Glutamatergic neuron (in vitro differentiated cells): ENCODE measurements at places on chromosomes 2 and 18. TPM values are rescaled to one million over a fixed set of nuclear protein-coding genes. Genes with fewer than 3 reads are reported as not detected.

GRCh38 chr2:17804358-17804757, 11.9 kb upstream of the MSGN1 start:
- no peak for DNase-seq

GRCh38 chr18:64380117-64380516, 231.2 kb upstream of the LINC00305 start:
- no peak for DNase-seq

The SULT1C4 gene
- total RNA-seq, result 1.6 TPM

DNA sequence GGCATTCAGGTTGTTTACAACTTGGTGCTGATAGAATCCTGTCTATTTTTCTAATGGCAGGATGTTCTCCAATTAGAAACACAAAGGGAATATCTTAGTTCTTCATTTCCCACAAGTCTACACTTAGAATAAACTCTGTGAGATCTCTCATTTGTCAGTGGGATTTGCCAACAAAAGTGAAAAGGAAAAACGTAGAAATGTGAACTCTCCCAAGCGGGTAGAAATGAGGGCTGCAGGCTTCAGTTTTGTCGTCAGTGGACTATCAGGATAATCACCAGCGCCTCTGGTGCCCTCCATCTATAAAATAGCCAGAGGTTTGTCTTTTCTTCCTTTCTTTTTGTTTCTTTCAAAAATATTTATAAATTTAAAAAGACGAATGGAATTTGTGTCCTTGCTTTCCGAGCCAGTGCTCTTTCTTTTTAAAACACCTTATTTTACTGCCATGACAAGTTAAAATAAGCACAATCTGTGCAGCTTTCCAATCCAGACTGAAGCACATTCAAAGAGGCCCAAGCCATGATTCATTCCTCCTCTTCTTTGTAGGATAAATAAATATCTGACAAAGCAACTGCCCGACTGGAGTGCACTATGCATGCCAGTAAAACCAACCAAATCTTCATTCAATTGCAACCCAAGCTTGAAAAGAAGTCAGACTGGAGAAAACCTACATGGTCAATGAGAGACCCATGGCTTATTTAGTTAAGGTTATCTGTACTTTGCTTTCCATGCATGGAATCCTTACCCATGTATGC, 185.8 kb downstream of the ANKRD44 start:
- no peak for DNase-seq

DNA sequence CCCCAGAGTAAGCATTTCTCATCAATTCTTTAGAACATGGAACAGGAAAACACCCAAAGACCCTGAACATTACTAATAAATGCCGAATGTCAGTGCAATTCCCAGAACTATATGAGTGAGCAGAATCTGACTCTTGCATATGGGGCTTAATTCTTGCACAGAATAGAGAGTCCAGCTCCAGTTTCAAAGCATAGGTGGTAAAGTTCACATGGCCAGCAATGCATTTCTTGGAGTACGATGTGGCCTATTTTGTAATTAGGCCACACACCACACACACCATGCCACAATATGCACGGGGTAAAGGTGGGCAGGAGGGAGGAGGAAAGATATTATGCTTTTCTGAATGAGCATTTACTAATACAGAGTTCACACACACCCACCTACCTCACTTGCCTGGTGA, 56.5 kb downstream of the PLA2R1 start:
- DNase-seq, result no peak

DNA sequence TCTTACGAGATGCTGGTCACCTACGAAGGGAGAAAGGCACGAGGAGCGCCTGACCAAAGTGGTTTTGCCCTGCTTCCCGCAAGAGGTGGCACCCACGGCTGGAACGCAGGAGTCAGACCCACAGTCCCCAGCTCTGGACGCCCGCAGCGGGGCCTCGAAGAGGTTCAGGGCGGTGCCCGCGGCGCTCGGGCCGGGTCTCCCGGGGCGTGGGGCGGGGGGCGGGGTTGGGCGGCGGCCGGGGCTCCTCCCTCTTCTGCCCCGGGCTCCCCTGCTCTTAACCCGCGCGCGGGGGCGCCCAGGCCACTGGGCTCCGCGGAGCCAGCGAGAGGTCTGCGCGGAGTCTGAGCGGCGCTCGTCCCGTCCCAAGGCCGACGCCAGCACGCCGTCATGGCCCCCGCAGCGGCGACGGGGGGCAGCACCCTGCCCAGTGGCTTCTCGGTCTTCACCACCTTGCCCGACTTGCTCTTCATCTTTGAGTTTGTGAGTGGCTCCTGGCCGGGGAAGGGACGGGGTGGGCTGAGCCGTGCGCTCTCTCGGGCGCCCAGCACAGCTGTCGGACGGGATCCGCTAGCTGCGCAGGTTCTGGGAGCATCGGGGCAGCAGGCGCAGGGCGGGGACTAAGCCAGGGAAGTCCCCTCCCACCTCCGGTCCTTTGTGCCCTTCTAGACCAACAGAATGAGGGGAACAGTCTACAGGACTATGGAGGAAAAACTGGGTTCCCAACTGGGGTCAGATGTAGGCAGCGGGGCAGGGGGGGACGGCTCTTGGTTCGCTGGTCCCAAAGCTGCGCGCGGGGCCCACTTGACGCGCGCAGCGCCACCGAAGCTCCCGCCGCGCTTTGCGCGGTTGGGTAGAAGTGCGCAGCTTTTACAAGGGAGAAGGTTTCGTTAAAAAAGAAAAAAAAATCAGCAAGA, at the start of gene MAL:
Gene MAL (plus strand): TSS at position 303 of the 914 bp plus-strand sequence. CDS start 85 bp downstream, at position 388.
- peak; percentile 71 for DNase-seq

DNA sequence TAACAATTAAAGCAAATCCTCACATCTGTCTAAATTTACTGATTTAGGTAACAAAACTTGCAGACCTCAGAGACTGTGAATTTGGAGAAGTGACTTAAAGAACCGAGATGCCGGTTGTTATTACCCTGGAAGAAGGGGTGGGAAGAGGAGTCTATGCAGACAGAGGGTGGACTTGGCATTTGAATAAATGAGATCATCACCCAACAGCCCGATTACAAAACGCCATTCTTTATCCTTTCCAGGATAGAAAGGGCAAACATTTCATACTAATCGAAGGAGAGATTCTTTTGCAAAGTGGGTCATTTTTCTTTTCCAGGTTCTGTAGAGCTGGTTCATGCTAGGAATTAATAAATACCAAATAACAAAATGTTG, 73.1 kb upstream of the TPO start:
- no peak for DNase-seq

The OTX1 gene
- 0.15 TPM for total RNA-seq

GRCh38 chr2:173286153-173286809, 68.4 kb upstream of the CDCA7 start:
- DNase-seq, result no peak

The CDKL4 gene
- not detected for total RNA-seq

The RIT2 gene
- total RNA-seq, result not detected

DNA sequence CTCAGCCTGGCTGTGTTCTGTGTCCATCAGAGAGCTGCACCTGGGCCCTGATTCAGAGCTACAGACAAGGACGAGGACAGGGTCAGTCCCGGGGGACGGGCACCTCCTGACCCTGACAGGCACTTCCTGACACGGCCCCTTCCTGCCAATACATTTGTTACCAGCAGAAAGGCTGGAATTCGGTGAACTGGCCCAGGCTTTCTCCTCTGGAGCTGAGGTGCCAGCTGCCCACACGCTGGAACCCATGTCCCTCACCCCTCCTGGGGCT, 12.3 kb upstream of the ZNF519 start:
- no peak for DNase-seq

DNA sequence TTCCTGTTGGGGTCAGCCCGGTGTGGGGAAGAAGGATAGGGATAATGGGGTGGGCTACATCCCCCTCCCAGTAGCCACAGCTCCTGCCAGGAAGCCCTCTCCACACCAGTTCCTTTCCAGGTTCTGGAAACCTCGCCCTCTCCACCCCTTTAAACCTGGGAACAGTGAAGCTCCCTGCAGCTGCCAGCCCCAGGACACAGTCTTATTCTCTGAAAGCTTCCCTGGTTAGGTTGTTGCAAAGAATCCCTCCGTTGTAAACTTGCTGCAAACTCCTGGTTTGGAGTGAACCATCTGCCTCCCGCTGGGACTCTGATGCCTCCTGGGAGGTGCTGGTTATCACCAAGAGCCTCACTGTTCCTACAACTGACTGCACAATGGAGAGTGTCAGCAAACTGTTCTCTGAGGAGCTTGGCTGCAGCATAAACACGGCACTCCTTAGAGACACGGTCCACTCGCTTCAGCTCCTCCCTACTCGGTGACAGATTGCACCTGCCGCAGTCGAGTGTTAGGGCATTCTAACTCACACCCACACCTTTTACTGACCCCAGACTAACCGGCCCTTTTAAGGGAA, 261.8 kb upstream of the RAB6C start:
- no peak for DNase-seq

The DSC2 gene
- 31.4 TPM for total RNA-seq

The INPP5D gene
- total RNA-seq, result 2.2 TPM

- no peak for DNase-seq
Observed at GRCh38 chr2:16871411-16871810, 205.8 kb upstream of the CYRIA start.

DNA sequence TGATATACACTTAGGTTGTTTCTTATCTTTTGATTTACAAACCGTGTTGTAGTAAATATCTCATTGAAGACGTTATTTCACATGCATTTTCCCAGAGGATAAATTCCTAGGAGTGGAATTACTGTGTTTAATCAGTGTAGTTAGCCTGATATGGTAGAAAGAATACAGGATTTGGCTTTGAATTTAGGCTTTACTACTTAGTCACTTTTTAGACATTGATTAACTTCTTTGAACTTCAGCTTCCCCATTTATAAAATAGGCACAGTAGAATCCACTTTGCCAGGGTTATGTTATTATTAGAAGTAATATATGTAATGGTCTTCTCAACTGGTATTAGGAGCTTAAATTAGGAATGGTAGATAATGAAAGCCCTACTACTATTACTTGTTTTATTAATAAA, 27.4 kb downstream of the PSMD14 start:
- DNase-seq, result no peak

The SRD5A2 gene
- total RNA-seq, result not detected

DNA sequence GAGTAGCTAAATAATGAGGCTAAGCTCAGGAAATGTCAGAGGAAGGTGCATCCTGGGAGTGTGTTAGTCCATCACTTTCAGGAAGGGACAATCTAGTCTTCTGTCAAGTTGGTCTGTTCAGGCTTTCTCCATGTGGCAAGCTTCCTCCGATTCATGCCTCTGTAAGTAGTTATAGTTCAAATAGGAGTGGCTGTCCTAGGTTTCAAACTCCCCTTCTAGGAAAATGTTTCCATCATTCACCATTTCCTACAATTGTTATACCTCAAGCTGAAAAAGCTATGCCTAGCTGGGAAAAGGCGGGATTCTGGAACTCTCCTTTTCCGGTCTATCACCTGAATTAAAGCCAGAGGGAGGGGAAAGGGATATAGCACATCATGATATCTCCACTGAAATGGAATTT, 287.7 kb upstream of the ZSWIM2 start:
- no peak for DNase-seq

GRCh38 chr2:5412001-5412400, 280.2 kb upstream of the SOX11 start:
- DNase-seq, result peak; percentile 45

The SKOR2 gene
- total RNA-seq, result 6.7 TPM

- no peak for DNase-seq
Observed at GRCh38 chr2:101469863-101470262, 5.0 kb downstream of the RFX8 start.

GRCh38 chr2:164388511-164388910, 232.8 kb downstream of the GRB14 start:
- no peak for DNase-seq

The FOXI3 gene
- total RNA-seq, result 0.34 TPM

DNA sequence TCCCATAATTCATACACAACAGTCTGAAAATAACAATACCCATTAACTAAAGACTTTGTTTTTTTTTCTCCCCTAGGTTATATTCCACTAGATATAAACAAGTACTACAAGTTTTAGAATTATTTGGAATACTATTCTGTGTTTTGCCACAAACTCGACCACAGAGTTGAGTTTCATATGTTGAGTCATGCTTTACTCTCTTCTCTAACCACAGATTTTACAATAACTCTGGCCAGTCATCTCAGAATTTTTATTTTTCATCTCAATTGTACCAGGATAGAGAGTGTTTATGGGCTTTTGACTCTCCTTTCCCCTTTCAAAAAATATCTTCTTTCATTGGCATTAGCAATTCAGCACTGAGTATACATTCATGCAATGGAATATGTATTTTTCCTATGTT, 348.7 kb upstream of the GALNT5 start:
- DNase-seq, result no peak

- DNase-seq, result no peak
Observed at GRCh38 chr2:27756544-27757498, 14.7 kb upstream of the MRPL33 start.

The ACADL gene
- not detected for total RNA-seq

GRCh38 chr2:66436581-66437001, 1.7 kb downstream of the MEIS1 start:
- DNase-seq, result no peak

The SERPINB10 gene
- not detected for total RNA-seq

The AGAP1 gene
- 153 TPM for total RNA-seq

DNA sequence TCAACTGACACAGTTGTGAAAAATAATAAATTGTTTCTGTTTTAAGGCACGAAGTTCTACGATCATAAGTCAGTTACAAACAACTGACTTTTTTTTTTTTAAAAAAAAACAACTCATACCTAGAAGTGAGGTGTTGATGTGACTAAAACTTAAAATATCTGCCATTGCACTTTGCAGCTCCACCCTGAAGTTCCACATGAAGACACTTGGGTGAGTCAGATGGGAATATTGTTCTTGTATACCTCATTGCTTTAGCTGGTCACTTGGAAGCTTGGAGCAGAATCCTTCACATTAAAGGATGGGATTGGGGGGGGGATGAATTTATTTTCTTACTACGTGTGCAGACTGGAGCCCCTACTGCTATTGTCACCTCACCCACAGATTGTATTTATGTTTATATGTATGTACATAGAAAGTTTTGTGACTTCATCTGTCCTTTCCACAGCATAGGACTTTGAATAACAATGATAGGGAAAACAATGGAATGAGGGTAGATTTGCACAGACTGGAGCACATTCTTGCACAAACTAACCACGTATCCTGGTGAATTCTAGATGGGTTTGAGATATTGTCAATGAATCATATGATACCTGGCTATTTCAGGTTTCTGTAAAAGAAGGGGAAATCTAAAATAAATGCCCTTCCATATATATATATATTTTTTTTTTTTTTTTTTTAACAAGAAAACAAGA, 57.9 kb upstream of the ARHGAP15 start:
- no peak for DNase-seq

DNA sequence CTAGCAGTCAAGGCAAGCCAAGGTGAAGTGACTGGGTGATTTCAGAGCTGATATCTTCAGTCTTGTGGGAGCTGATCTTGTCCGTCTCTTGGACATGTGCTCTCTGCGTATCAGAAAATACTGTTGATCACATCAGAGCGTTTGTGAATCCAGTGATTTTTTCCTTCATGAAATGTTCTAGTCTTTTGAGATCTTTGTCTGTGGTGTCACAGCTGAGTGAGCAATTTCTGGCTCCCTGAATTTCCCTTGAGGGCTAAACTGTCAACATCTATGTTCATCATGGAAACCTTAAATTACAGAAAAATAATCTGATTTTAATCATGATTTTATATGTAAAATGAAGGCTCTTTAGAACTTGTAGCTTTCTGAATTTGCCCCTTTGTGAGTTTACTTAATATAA, 432.0 kb downstream of the CCDC85A start:
- DNase-seq, result no peak
